MV-4-11 (cell line): ENCODE measurements at places on chromosomes 3 and 15.

DNA sequence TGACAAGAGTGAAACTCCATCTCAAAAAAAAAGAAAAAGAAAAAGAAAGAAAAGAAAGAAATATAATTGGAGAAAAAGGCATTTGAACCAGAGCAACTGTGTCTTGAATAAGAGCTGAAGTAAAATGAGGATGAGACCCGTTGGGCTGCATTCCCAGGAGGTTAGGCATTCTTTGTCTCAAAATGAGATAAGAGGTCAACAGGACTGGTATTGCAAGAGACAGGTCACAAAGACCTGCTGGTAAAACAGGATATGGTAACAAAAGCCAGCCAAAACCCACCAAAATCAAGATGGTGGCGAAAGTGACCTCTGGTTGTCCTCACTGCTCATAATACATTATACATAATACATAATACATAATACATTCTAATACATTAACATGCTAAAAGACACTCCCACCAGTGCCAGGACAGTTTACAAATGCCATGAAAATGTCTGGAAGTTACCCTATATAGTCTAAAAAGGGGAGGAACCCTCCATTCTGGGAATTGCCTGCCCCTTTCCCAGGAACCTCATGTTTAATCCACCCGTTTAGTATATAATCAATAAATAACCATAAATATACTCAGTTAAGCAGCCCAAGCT, 8.6 kb upstream of the TIPIN start:
- no peak for DNase-seq

DNA sequence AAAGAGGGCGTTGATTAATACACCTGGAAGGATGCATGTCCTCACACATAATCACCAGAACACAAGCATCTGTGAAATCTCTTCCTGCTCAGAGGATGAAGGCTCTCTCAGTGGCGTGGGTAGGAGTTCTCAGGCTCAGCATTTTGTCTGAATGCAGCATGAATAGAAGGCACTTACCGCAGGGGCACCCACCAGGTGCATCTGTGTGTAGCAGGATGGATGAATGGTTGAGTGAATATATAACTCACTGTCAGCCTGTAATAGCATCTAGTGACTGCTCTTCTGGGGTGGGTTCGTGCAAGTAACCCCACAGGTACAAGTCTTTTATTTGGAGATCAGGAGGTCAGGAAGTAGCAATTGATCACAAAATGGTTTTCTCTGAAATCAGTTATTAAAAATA, 143.0 kb downstream of the SQOR start:
- DNase-seq, result no peak

DNA sequence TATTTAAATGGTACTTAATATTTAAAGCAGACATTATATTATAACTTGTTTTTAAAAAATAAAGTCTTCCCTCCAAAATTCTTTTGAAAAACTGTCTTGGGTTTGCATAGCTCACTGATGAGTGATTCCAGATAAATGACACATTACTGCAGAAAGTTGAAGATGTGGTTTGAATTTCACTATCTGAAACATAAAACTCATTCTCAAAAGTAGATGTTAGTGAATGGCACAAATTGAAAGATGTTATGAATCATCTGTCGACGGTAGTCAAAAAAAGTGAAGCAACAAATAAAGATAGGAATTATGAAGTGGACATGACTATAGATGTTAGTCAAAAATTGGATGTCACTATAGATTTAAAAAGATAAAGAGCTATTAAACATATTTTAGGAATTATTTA, 280.5 kb downstream of the GAP43 start:
- no peak for DNase-seq

GRCh38 chr3:14481018-14481645, 59.0 kb downstream of the GRIP2 start:
- no peak for DNase-seq

DNA sequence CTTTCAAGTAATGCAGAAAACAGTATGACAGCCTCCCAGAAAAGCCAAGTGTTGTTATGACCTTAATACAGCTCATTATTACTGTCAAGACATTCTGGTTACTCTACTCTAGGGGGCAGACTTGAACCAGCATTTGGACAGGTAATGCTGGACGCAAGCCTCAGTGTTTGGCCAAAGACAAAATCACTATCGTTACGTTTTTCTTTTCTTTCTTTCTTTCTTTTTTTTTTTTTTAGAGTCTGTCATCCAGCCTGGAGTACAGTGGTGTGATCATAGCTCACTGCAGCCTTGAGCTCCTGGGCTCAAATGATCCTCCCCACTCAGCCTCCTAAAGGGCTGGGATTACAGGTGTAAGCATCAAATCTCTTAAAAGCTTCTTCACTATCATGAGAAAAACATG, 29.4 kb upstream of the TMEM45A start:
- peak; percentile 49 for DNase-seq

DNA sequence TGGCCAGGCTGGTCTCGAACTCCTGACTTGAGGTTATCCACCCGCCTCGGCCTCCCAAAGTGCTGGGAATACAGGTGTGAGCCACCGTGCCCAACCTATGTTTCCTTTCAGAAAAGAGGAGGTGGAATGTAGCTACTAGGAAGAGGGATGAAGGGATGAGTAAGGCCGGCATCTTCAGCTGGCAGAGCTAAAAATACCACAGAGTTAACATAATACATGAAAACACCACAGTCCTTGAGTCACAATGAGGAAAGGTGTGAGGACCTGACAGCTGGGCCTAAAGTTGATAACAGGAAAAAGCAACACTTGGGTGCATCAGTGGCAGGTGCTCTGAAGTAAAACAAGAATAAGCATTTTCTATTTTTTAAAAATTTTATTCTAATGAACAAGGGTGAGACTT, 392.2 kb downstream of the DIPK2A start:
- no peak for DNase-seq

DNA sequence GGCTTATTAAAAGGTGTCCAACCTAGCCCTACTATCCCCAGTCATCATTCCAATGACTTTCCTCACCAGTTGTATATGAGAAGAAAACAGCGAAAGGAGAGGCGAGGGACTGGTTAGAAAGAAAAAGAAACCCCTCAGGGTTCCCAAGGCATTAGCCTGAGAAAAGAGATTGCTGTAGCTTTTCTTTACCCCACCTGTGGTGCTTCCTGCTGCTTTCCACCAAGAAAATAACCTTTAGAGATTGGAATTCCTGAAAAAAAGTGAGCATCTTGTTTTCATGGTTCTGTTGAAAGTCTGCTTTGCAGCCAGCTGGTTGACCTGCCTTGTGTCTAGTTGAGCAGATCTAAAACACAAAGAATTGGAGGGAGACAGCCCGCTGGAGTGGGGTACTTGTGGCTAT, 196.4 kb downstream of the CADPS start:
- no peak for DNase-seq

- no peak for DNase-seq
Measured at GRCh38 chr3:21542656-21543379, 208.2 kb downstream of the ZNF385D start.

GRCh38 chr15:56587686-56588085, 122.7 kb upstream of the MNS1 start:
- no peak for DNase-seq

DNA sequence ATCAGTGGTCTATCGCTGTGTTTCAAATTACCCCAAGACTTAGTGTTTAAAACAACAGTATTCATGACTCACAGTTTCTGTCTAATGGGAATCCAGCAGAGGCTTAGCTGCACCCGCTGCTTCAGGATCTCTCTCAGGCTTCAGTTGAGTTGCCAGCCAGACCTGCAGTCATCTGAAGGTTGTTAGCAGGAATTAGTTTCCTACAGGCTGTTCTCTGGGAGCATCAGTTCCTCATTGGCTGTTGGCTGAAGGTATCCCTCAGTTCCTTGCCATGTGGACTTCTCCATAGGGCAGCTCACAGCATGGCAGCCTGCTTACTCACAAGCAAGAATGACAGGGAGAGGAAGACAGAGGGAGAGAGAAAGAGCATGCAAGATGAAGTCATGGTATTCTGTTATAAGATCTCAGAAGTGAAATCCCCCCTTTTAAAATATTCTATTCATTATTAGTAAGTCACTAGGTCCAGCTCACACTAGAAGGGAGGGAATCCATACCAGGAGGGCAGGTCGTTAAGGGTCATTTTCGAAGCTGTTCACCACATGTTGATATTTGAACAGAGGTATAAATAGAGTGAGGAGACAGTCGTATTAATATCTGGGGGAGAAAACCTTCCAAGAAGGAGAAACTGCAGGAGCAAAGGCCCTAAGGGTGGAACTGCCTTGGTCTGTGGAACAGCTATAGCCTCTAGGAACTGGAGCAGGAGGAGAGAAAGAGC, 473.9 kb upstream of the PPP2R3A start:
- no peak for DNase-seq

DNA sequence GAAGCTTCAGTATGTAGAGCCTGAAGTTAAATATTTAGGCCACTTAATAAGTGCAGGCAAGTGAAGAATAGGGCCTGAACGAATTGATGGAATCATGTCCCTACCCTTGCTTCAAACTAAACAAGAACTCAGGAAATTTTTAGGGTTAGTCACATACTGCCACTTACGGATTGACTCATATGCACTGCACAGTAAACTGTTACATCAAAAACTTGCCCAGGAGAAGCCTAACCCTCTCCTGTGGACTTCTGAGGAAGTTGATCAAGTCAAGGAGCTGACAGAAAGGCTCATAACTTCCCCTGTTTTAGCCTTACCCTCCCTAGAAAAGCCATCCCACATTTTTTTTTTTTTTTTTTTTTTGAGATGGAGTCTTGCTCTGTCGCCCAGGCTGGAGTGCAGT, 20.6 kb upstream of the KBTBD12 start:
- DNase-seq, result peak; percentile 27

DNA sequence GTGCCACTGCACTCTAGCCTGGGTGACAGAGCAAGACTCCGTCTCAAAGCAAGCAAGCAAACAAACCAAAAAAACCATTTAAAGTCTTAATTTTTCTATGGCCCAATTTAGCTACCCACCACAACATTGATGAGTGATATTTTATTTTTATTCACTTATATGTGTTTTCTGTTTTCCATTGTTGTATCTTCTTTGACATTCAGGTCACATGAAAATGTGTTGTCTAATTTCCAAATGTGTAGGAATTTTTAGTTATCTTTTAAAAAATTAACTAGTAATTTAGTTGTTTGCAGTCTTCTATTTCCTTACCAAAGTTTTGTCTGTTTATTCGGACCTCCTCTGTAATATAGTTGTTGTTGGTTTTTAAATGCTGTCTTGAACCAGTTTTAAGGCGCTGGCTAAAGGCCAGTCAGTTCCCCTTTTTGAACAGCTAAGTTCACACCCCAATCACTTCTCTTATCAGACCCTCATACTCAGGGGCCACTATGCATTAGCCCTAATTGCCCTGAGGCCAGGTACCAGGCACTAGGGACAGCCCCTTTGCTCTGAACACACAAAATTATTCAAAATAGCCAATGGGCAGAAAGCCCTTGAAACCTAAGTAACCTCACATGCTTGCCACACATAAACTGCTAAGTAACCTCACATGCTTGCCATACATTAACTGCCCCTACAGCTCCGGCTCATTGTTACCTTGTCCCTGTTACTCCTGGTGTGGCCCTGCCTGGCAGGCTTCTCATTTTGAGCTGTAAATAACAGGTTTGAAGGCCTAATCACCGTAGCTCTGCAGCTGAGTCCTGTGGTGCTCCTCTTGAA, 4.3 kb upstream of the CCR4 start:
- DNase-seq, result no peak

- no peak for DNase-seq
Measured at GRCh38 chr3:135567223-135567622, 398.3 kb upstream of the PPP2R3A start.

DNA sequence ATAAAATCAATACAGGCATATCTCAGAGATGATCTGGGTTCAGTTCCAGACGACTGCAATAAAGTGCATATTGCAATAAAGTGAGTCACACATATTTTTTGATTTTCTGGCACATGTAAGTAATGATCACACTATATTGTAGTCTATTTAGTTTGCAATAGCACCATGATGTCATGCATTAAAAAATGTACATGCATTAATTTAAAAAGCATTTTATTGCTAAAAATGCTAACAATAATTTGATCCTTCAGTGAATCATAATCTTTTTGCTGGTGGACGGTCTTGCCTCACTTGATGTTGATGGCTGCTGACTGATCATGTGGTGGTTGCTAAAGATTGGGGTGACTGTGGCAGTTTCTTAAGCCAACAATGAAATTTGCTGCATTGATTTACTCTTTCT, 511.1 kb downstream of the OTOL1 start:
- DNase-seq, result no peak

GRCh38 chr3:186308549-186308948, 53.5 kb downstream of the DGKG start:
- DNase-seq, result no peak

GRCh38 chr3:12489368-12489767, 5.1 kb downstream of the TSEN2 start:
- DNase-seq, result no peak

DNA sequence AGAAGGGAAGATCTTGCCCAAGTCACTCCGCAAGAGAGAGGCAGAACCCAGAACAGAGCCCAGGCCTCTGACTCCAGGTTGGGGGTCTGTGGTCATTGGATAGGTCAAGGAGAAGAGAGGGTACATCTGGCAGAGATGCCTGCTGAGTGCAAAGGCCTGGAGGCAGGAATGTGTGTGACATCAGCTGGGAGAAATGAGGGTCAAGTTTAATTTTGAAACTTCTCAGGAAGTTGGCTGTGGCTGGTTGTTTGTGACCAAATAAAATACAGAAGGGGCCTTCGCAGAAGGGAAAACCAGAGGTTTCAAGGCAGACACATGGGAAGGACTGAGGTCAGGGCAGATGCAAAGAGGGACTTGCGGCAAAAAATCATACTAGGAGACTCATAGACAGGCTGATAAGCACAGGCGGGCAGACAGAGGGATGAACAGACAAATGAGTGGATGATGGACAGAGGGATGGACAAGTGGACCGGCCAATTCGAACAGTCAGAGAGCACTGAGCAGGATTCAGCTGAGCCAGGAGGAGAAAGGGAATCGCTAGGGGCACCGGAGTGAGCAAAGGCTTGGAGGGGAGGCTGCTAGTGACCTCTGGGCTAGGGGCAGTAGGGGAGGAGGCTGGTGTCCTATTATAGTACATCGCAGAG, 28.8 kb upstream of the CACNA2D2 start:
- no peak for DNase-seq

GRCh38 chr3:194935061-194935460, 249.4 kb downstream of the FAM43A start:
- DNase-seq, result peak; percentile 53

- DNase-seq, result no peak
Measured at GRCh38 chr3:3801494-3801841, 2.2 kb downstream of the LRRN1 start.

DNA sequence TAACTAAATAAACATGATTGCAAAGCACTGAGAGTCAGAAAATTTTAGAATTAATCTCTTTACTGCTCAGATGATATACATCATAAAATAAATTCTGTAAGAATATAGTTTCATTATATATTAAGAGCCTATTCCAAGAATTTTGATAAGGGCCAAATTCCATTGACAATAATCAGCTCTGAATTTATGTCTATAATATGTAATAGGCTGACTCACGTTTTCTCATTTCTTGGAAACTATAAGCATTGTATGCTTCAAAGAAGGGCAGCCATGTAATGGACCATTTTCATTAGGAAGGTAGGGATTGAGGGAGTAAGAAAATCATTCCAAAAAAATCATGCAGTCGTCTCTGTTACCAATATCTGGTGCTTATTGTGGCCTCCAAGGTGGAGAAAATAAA, 315.9 kb downstream of the ZIC4 start:
- no peak for DNase-seq

- peak; percentile 21 for DNase-seq
Measured at GRCh38 chr15:43346305-43346704, 15.9 kb upstream of the LCMT2 start.

- no peak for DNase-seq
Measured at GRCh38 chr15:77688266-77688665, 55.6 kb upstream of the LINGO1 start.
